ENCODE measurements at places on chromosomes 2 and 18.

- no peak for DNase-seq
Observed at GRCh38 chr2:113986762-113987290, 96.9 kb downstream of the ACTR3 start.

- DNase-seq: no peak
Observed at GRCh38 chr2:109331896-109332848, 203.2 kb downstream of the SH3RF3 start.

- peak; percentile 58 for DNase-seq
Observed at GRCh38 chr2:9003616-9004337, at the start of gene MBOAT2. MBOAT2 (minus strand) TSS chr2:9003684; CDS start chr2:9003614, 70 bp downstream.

DNA sequence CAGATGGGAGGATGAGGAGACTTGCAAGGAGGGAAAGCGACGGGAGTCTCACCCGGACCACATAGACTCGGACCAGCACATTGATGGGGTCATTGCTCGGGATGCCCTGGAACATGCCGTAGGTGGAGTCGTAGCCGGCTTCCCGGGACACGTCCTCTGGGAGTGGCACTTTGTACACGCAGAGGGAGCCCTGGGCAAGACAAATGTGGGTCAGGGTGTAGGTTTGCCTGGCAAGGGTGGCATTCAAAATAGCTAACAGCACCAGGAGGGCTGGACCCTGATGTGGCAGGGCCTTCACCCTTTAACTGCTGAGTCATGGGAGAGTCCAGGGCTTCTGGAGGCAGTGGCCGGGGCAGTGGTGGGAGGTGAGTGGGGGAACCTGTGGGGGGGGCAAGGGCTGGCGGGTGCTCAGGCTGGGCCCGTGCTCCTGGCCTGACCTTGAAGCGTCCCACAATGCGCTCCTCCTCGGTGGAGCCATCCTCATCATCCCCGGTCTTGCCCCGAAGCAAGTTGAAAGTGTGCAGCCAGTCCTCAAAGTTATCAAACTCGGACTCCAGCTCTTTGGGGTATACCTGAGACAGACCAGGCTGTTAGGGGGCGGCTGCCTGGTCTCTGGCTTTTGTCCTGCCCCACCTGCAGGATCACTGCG is 11.1 kb downstream of the OTOF start:
- DNase-seq: no peak

- no peak for DNase-seq
Observed at GRCh38 chr2:46320141-46320567, 22.9 kb downstream of the EPAS1 start.

DNA sequence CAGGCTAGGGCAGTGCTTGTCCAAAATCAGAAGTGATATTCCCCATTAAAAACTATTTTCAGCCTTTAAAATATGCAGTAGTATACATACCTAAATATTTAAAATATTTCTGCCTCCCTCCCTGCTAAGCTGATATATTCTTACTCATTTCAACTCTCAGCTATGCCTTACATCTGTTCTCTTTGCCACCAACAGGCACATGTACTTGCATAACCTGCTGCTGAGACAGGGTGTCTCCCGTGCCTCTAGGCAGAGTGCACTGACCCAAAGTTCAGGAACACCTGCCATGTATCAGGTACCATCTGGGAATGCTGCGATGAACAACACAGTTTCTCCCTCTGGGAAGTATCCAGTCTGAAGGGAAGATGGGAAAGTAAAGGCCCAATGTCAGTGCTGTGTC is 91.7 kb downstream of the STK39 start:
- no peak for DNase-seq

DNA sequence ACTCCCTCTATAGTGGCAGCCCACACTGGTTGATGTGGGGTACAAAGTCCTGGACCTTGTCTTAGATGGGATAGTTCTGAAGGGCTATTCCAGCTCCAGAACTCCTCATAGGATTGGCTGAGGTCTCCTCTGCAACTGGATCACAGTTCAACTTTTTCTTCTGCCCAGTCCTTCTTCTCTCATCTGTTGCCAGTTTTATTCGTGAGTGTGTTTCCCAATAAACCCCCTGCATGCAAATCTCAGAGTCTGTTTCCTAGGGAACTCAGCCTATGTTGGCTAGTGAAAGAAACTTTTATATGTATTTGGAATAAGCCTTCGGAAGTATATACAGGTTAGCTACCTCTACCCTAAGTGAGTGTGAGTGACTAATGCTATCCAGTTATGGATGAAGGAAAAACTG is 823.4 kb downstream of the SLC4A3 start:
- DNase-seq: no peak

DNA sequence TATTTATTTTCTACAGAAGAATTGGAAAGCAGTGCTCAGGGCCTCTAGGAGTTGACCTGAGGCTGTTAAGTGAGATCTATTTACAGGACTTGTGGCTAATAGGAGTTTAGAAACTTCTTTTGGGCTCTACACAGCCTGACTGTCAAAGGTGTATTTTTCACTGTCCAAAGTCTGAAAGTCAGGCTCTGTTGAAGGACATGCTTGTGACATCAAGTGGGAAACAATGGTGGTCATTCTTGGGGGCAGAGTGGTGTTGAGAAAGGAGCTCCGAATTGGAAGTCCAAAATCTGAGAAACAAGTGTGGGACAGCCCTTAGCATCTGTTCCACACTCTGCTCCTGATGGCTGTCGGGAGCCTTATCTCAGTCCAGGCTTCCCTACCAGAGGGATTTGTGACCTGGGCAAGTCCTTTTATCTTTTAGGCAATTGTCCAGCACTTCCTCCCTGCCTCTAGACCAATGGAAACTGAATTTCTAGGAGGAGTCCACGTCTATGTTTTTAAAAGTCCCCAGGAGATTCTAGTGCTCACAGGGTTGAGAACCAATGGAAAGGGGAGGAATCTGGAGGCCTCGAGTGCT is 76.4 kb downstream of the LIPG start:
- no peak for DNase-seq

GRCh38 chr18:32383050-32383819 is 87.4 kb downstream of the GAREM1 start:
- DNase-seq: no peak

GRCh38 chr2:18362696-18363095 is 197.8 kb downstream of the RDH14 start:
- no peak for DNase-seq

DNA sequence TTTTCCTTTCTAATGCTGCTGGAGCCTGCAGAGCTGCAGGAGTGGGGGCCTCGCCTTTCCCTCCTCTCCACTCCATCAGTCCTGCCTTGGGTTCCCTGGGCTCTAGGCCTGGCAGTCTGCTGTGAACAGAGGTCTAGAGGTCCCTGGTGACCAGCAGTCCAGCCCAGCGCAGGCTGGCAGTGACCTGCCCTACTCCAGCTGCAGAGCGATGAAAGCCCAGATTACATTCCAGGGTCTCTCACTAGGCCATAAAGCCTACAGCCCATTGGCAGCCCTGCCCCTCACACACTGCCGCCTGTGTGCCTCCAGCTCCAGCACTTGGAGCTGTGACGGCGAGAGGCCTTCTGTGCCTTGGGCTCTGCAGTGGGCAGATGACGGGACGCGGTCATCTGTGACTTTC is 14.8 kb upstream of the MAL start:
- no peak for DNase-seq

- no peak for DNase-seq
Observed at GRCh38 chr2:154306266-154306970, 392.1 kb upstream of the KCNJ3 start.

- DNase-seq: no peak
Observed at GRCh38 chr2:164764996-164765395, 76.6 kb downstream of the COBLL1 start.

DNA sequence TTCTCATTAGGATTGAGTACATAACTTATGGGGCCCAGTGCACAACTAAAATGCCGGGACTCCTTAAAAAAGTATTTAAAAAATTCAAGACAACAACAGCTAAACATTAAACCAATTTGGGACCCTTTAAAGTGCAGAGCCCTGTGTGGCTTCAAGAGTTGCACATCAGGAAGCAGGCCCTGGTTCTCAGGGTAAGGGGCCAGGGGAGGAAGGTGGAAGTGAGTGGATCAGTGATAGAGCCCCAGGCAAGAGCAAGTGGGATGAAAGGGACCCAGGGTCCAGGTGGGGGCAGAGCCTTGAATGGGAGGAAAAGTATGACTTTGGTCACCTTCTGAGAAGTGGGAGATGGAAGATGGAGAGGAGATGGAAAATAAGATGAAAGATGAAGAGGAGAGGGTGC is 2.3 kb upstream of the FHOD3 start:
- no peak for DNase-seq

DNA sequence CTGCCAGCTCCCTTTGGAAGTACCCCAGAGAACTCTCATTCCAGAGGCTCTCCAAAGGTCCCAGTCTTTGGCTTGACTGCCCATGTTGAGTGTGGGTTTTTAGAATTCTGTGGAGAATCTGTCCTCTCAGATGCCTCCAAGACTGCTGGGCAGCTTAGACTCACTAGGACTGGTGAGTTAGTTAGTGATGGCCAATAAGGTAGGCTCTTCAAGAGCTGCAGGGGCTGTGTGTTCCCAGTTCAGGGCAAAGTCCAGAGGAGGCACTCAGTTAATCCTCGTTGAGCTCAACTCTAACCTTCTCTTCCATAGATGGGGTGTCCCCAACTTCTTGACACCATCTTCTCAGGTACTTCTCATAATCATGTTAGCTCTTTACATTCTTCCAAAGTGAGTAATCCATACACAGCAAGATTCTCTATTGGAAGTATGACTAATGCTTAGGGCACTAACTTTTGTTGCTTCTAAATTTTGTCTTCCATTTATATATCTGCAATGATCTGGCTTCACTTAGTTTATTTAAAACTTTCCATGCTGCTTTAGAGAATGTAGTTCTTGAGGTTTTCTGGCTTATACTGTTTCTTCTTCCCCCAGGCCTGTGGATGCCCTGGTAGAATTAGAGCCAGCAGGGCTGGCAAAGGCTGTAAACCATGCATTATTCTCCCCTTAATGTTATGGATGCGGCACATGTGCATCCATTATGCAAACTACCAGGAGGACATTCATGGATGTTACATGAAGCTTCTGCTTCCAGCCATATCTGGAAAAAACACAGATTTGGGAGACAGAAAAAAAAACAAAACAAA is 88.9 kb downstream of the POLE4 start:
- DNase-seq: no peak

DNA sequence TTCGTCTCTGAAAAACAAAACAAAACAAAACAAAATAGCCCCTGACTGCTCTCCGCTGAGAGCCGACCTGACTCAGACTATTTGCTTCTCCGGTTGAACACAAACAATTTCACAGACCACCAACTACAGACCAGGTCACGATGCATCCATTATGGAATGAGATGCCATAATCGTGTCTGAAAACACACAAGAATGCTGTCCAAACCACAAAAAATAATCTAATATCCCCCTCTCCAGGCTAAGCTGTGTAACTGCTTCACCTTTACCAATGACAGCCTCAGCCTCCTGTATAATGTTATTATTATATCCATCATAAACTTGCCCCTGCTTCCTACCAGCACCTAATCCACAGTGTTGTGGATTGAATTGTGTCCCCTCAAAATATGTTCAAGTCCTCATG is 114.7 kb downstream of the DNAH6 start:
- DNase-seq: no peak

DNA sequence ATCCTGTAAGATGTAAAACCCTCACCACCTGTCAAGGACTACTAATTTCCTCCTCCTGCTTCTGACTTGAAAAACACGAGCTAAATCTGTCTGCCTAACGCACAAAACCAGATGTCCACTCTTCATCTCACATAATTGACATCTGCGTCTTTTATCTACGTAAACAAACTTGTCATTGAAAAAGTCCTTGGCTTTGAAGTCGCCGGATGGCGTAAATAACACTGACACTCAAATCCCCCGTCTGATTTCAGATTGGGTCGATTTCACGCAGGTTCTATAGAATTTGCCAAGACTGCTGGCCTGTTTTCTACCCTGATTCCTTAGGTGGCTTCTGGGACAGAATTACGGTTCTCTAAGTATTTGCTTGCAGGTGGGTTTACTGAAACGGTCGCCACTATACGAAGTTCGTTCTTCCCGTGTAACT is 539 bp upstream of the MOB4 start:
- DNase-seq: no peak
